Coronary artery (tissue), 2 donors: ENCODE measurements at places on chromosomes 13 and 19.

DNA sequence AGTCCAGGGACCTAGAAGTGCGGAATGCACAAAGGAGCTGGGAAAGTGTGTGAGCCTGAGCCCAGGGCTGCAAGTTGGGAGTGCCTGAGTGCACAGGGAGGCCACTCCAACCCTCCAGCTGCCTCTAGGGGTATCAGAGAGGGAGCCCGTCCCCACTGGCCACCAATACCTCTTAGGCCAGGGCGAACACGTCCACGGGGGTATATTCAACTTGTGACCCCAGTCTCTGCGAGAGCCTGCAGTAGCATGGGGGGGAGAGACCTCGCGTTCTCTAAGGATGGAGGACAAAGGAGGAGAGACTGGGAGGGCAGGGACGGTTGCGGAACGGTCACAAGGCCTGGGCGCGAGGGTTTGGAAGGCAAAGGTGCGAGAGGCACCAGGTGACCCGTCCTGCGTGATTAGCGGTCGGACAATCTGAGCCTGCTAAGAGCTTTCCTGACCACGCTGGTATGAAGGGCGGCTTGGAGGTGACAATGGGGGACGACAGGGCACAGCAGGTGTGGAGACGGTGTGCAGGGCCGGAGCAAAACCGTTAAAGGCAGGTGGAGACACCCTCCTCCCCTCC, 676 bp downstream of the CD320 start:
- DNase-seq, result no peak

- no peak for DNase-seq
These were observed 783.4 kb upstream of the ARGLU1 start for GRCh38 chr13:107351305-107351704.

- DNase-seq, result no peak
These were observed 15.7 kb upstream of the TEX29 start for GRCh38 chr13:111304603-111305289.

DNA sequence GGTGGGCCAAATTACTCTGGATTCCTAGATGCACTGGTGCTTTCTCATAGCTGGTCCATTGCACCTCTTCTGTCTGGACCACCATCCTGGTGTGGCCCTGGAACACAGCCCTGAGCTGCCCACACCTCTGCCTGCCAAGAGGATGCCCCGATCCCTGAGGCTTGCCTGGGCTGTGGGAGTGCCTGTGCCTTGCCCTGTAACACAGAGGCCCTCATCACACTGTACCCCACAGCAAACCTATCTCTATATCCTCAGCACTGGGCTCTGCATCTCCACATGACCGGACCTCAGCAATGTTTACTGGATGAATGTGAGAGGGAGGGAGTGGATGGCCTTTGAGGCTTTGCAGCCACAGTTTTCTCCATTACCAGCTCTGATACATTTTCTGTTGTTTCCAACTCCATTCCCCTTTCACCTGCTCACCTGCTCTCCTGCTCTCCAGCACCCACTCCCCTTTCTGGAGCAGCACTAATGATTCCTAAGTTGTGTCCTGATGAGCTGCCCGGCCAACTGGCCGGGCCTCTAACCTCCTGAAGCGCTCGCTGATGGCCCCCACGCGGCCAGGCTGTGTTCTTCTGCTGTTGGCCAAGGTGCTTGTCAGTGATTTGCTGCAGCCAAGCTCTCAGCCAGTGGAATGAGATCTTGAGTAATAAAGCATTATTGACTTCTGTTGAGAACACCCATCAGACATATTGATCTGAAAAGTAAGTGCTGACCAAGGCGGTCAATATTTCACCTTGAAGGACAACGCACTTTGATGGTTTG, 232.6 kb downstream of the TEX29 start:
- DNase-seq, result peak; percentile 56

DNA sequence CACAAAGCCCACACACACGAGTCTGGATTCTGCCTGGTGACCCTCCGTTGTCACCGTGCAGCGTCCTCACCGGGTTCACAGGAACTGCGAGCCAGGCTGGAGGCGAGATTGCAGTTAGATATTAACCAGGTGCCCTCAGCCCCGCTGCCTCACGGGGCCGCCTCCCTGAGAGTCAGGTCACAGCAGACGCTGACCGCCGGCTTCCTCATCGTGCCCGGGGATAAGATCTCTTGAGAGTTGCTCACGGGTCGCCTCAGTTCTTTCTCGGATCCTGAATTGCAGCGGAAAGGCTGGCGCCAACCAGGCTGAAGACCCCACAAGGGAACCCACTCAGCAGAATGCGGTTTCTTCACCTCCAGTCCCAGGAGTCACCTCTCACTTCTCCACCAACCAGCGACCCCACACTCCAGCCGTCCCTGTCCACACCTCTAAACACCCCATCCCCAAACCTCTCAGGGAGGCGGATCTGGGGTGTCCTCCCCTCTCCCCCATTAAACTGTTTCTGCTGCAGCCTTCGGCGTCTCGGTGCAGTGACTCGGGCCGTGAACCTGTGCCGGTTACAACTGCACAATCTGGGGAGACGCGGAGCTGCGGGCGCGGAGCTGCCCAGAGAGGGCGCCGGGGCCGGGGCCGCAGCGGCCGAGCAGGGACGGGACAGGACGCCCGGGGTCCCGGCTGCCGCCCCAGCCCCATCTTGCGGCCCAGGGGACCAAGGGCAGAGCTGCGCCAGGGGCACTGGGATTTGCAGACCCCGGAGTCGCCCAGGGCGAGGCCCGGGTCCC, 591 bp downstream of the ZNF823 start:
- peak; percentile 74 for DNase-seq

DNA sequence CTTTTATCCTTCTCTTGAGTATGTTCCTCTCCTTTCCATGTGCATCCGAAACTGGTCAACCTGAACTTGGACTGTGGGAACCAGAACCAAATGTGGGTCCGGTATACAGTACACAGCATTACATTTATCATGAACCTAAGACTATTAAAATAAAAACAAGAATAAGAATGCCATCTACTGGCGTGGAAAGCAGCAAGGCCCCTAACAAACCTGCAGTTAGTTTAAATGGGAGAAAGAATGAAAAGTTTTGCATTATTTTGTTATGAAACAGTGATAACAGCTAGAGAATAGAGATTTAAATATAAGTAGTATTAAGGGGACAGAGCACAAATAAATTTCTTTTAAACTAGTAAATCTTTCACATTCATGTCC, 159.5 kb downstream of the RBM26 start:
- DNase-seq, result no peak

DNA sequence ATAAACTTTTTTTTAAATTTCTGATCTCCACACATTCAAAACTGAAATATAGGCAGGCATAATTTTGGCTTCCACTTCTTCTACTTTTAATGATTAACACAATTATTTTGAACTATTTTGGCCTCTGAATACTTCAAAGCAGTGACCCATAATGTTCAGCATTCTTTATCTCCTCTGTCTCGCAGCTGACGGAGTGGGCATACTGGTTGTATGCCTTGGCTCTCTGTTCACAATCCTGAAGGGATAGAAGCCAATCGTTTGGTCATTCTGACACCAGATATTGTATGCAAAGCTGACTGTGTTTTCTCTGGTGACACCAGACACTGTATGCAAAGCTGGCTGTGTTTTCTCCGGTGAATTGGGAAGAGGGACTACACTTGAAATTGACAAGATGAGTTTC, 833.0 kb downstream of the EFNB2 start:
- no peak for DNase-seq

- DNase-seq, result no peak
These were observed 85.2 kb downstream of the FOXO1 start for GRCh38 chr13:40581277-40581579.
